Liver (tissue), 10 donors: ENCODE measurements at places on chromosomes 6 and 20. TPM values are rescaled to one million over a fixed set of nuclear protein-coding genes. Genes with fewer than 3 reads are reported as not detected.

Gene C6orf163
- 3.0 TPM for total RNA-seq

- no peak for DNase-seq
Observed at GRCh38 chr20:41440882-41441281, 74.3 kb upstream of the EMILIN3 start.

- DNase-seq = no peak
Observed at GRCh38 chr20:4855097-4855496, 133.4 kb downstream of the PRND start.

DNA sequence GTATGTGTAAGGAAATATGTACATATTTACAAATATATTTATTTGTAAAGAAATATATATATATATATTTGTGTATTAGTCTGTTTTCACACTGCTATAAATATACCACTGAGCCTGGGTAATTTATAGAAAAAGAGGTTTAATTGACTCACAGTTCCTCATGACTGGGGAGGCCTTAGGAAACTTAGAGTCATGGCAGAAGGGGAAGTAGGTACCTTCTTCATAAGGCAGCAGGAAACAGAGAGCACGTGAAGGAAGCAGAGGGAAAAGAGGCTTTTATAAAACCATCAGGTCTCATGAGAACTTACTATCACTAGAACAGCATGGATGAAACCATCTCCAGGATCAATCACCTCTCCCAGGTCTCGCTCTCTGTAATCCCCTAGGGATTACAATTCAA is 644.5 kb upstream of the HS3ST5 start:
- no peak for DNase-seq

Gene FIG4
- 5.4 TPM for total RNA-seq

DNA sequence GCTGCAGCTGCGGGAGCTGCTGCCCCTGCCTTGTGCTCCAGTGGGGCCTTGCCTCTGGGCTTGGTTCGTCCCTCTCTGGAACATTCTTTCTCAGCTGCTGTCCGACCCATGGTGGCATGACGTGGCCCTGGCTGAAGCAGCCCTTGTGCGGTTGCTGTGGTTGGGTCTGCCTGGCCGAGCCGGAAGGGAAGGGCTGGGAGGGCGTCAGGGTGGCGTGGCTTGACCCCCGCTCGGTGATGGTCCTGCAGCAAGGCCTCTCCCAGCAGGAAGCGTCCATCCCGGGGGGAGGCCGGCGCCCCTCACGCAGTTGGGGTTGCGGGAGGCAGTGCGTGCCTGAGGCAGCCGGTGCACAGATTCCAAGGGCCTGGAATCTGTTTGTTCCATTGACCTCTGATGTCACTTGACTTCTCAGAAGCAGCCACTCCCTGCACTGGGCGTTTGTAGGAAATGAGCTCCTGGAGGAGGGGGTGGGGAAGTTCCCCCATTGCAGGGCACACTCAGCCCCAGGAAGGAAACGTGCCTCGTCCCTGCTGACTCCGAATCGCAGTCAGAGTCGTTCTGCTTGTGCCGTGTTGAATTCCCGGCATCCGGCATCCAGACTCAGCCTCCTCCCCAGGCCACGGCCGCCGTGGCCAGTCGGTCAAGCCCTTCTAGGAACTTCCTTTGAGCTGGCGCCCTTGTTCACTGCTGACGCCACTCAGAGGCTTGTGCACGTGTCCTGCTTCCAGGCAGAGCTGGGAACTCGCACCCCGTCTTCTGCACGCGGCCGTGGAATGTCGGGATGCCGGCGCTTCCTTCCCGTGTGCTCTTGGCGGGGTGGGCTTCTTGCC is 9.7 kb upstream of the TNFRSF6B start:
- no peak for DNase-seq

DNA sequence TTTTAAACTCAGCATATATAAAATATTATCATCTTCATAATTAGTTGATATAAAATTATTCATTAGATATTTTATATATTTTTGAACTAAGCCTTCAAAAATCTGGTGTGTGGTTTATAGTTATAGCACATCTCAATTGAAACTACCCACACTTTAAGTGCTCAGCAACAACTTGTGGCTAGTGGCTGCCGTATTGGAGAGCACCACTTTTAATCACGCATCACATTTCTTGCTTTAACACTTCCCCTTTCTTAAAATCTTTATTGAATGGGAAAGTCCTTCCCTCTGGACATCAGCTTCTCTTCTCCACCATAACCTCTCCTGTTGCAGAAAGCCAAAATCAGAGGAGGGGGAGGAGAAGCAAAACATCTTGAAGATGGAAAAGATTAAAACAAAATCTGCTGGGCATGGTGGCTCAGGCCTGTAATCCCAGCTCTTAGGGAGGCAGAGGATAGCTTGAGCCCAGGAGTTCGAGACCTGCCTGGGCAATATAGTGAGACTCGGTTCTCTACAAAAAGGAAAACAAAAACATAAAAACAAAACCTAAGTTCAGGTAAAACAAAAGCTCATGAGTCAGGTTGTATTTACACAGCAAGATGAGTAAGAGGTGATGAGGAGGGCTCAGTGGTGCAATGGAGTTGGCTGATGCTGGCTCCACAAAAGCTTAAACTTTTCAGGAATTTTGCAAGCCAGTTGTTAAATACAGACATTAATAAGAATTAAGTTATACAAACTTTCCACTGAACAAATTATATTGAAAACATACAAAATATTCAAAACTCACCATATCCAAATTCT is 237.0 kb upstream of the SUPT3H start:
- no peak for DNase-seq

DNA sequence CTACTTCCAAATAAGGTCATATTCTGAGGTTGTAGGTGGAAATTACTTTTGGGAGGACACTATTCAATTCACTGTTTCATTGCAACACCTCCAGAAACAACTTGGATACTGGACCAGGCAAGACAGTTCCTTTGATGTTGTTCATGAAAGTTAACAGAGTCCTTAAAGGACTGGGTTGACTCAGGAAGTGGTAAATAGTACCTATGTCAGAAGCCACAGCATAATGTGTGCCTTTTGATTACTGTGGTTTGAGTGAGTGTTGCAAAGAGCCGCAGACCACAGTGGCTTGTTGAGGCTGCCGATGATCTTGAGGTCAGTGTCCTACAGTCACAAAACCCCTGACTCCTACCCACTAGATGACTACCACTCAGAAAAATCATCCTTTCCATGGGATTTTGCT is 10.9 kb downstream of the IL20RA start:
- DNase-seq = no peak

DNA sequence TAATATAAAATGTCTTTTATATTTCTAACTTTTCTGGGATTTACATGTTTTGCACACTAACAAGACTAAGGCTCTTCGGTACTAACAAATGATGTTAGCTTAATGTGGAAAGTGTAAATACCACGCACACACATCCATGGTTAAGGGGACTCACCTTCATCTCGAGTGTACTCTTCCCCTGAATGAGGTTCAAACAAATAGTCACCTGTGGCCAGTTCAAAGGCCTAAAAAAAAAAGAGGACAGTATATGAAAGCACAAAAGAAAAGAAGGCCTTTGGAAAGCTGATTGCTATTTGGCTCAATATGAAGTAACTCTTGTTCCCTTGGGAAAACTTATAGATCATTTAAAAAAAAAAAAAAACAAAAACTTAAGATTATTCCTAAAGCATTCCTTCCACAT is 37.2 kb downstream of the LHFPL5 start:
- no peak for DNase-seq

Gene NKAIN2
- not detected for total RNA-seq

GRCh38 chr6:41938590-41939175 is 2.9 kb downstream of the CCND3 start:
- DNase-seq = no peak

DNA sequence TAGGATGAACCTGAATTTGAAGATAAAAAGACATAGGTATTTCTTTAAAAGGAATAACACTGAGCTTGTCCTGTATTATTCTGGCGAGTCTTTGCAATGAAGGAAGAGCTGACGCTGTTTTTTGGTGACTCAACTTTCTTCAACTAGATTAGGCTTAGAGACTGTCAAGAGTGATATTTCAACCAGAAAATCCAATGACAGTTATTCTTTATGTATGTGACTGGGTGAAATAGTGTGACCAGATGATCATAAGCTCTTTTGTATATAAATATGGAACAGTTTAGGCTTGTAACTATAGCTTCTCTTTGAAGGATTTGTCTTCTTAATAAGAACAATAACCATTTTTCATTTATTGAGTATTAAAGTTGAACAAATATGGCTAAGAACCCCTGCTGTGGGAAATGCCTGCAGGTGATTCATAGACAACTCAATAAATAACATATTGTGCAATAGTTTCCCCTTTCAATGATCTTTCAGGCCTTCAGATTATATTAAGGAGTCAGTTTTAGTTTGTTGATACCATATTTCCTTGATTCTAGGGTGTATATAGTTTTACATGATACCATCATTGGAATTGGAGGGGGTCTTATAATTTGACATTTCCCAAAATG is 265.6 kb upstream of the JAG1 start:
- no peak for DNase-seq

DNA sequence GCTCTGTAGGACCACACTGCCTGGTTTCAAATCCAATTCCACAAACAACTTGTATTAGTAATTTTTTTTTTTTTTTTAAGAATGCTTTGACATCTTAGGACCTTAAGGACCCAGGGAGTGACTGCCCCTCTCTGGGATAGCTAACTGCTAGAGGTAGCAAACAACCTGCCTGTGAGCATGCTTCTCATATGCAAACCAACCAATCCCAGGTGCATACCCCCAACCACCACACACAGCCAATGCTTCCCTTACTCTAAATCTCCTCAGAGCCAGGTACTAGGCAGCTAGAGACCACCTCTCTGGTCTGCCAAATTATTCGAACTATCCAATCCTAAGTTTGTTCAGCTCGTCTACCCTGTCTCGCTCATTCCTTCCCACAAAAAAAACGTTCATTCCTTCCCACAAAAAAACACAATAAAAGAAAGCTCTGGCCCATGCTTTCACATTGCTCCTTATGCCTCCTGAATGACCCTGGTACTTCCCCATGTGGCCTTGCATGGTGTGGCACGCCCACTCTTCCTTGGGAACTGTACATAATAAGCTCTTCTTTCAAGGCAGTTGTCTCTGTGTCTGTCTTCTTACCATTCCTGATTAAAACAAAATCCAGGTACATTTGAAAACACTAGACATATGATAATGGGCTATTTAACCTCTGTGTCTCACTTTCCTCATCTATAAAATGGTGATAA is 6.4 kb downstream of the SERAC1 start:
- no peak for DNase-seq

GRCh38 chr20:53636540-53637097 is 43.0 kb upstream of the ZNF217 start:
- no peak for DNase-seq

Gene FRK
- total RNA-seq = 26.8 TPM

Gene FOXO3
- 21.7 TPM for total RNA-seq

DNA sequence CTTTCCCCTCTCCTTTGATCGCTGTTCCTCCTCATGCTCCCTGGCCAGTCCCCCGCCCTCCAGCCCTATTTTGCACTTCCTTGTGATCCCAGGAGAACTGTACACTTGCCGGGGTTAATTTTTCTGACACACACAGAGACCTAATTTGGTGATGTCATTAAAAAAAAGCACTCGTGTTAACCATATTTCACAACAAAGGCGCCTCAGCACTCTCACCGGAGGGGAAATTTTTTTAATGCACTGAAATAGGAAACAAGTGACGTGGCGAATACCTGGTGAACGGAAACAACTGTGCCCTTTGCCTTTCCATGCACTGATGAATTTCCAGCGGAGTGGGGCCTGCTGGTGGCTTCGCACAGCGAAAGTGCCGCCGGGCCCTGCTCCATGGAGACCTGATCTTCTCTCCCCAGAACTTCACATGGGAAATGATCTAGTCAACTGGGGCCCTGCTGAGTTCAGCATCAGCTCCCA is 53.9 kb upstream of the TAGAP start:
- peak; percentile 20 for DNase-seq

Gene SMOC2
- total RNA-seq = 1.8 TPM
